Activated naive CD8-positive, alpha-beta T cell treated with anti-CD3 and anti-CD28 coated beads, Interleukin-2, amount 50 U/mL, for 16 hours (primary cell): ENCODE measurements at places on chromosomes 6 and 20.

GRCh38 chr20:23142162-23143050 lies 56.3 kb upstream of the CD93 start:
- DNase-seq = no peak

DNA sequence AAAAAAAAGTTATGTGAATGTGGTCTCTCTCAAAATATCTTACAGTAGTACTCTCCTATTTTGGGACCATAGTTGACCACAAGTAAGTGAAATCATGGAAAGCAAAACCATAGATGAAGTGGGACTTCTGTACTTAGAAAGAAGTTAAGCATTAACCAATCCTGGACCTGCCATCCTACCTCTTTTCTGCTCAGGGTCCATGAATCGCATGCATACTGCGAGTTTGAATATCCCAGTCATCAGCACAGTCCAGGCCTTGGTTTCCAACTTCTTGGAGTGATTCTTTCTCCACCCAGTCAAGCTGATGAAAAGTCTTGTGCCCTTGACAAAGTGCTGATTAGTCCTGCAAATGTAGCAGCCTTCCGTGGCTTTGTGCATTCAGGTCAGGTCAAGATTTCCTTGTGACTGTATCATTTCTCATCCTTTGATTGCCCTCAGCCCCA lies 46.0 kb downstream of the RNF217 start:
- no peak for DNase-seq

DNA sequence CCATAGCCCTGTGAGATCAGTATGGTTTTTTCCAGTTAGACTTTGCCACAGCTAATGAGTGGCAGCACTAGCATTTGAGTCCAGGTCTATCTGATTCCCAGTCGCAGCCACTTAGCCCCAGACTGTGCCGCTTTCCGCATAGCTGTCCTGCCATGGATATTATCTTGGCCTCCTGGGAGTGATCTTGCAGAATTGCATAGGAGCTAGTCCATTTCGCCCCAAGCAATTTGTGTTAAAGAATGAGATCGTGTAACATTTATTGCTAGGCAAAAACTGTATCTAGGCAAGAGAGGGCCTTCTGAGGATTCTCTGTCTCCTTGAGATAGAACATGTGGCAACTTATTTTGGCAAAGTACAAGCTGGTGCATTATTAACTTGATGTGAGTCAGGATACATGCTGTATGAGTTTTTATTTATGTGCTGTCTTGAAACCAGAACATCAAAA lies 74.2 kb downstream of the EZR start:
- DNase-seq = no peak

GRCh38 chr6:167856999-167857660 lies 30.4 kb downstream of the AFDN start:
- DNase-seq = no peak

- DNase-seq = no peak
These were observed 161.3 kb downstream of the SOX4 start for GRCh38 chr6:21754891-21755290.

DNA sequence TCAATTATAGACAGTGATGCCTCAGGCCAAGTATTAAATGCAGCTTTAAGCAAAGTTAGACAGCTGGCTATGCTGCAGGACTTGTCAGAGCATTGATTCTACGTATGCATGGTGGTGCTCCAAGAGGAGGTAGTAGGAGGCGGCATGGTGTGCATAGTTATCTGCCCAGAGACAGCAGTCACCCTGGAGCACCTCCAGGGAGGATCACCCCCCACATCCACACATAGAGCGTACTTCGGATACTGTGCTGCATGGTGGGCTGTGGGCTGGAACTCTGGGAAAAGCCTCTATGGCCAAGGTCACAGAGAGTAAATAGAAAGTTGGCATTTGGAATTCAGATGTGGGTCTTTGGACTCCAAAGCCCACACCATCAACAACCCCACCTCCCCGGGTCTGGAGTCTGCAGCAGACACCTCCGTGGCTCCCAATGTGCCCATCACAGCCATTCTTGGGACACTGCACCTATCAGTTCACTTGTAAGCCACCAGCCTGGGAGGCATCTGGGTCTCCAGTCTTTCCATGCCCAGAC lies 64.5 kb upstream of the STX16 start:
- DNase-seq = no peak

DNA sequence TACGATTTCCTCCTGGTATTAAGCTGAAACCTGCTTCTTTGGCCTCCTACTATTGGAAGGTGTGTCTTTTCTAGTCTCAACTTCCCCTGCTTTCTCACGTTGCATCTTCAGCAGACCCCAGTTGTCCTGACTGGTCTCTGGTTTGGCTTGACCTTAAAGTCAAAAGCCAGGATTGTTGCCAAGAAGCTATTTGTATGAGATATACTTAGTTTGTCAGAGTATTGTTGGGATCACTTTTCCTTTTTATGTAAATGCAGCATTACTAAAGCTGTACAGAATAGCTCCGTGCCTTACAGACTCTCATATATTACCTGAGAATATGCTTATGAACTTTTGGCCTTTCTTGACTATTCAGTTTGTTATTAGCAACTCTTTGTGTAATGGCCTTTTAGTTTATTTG lies 61.1 kb downstream of the TSPYL4 start:
- DNase-seq = no peak

DNA sequence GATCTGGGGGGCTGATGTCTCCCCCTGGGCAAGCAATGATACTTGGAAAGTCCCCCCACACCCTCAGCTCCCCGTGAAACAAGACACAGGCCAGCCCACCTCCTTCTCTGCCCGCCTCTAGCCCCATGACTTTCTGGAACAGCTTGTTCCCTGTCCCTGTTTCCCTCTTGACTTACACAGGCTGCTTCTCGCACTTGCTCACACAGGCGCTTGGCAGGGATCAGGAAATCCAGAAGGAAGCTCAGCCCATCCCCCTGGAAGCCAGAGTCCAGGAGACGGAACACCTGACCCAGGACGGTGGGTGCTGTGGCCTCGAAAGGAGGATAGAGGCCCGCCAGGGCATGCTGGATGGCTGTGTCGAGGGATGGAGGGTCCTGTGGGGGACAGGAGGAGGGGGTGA lies 14.8 kb downstream of the KIAA1755 start:
- no peak for DNase-seq

- no peak for DNase-seq
These were observed 81.4 kb downstream of the LIN28B start for GRCh38 chr6:105038259-105038658.

DNA sequence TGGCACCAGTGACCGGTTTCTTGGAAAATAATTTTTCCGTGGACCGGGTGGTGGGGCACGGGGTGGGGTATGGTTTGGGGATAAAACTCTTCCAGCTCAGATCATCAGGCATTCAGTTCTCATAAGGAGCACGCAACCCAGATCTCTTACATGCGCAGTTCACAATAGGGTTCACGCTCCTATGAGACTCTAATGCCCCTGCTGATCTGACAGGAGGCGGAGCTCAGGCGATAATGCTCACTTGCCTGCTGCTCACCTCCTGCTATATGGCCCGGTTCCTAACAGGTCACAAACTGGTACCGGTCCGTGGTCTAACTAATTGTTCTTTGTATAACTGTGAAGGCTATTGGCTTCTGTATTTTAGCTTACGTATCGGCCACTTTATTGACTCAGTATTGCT lies 51.7 kb downstream of the VSTM2L start:
- no peak for DNase-seq

DNA sequence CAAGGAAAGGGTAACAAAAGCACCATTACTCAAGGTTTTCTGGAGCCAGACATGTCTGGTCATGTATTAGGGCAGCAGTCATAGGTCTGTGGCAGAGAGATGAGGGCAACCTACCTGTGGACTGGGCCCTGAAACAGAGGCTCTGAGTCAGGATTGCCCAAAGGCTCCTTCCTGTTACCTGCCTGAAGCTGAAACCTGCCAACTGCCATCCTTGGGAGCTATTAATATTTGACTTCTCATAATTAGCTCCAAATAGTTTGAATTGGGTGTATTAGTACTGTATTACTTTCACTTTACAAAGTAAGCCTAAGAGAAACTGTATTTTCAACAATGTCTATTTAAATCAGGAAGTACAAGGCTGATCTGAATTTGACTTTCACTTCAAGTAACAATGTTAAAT lies 72.0 kb upstream of the TBX18 start:
- no peak for DNase-seq

GRCh38 chr6:126086560-126086959 lies 100.2 kb downstream of the TRMT11 start:
- DNase-seq = no peak

DNA sequence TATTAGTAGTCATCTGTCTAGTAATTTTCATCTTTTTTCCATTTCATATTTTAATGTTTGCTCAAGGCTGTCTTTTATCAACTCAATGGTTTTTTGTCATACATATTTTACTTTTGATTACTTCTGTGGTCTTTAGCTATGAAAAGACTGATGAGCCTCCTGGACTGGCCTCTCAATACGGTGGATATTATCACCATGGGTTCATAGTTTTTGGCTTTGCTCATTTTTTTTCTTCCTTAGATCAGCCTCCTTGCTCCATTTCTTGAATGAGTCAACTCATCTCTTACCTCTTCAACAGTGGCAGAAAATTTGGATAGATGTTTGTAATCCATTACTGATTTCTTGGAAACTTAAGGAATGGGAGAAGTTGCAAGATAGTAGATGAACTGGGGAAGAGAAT lies 80.1 kb upstream of the ELOVL5 start:
- DNase-seq = no peak

- no peak for DNase-seq
These were observed 399.2 kb upstream of the AGPAT4 start for GRCh38 chr6:161673026-161673425.

DNA sequence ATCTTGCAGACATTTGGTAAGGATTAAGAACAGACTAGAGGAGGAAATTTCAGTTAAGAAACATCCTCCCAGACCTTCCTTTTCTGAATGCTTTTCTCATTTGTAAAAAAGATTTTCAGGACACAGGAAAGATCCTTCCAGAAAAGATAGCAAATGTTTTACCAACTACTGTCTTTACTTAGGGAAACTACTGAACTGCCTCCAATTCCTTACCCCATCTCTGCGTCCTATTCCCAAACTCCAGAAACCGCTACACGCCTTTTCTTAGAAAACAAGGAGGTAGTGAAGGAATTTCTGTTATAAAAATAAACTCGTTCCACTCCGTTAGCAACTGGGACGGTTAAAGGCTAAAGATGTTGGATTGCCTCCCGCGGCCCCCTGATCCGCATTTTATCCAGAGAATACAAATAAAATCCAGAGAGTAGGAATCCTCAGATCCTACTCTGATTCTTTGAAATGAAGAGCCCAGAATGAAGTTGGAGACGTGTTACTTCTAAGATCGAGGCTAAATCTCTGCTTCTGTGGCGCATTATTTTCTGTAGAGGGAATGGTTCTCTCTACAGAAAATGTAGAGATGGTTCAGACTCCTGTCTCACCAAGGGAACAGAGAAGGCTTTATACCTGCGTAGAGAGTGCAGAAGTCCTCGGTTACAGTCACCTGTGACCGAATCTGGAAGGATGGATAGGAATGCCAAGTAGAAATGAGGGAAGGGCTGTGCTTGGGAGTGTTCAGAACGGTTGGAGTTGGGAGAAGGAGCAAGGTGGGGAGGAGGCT lies 133.0 kb downstream of the GPX5 start:
- DNase-seq = no peak

DNA sequence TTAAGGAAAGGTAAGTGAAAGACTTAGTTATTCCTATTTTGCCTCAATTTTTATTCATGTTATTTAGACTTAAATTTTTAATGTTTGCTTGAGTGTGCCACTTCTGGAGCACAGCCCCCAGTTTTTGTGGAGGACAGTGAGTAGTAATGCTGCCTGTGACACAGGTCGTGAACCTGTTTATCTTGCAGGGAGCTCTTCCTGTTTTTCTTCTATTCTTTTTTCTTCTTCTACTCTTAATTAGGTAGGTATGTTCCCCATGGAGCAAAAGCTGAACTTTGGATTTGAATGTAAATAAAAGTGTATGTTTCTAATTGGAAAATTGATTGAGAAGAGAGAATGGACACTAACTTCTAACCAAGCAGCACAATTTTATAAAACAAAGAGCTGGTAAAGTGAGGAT lies 12.3 kb downstream of the SMPDL3A start:
- DNase-seq = no peak

- DNase-seq = no peak
These were observed 65.2 kb downstream of the CDS2 start for GRCh38 chr20:5191829-5192569.

DNA sequence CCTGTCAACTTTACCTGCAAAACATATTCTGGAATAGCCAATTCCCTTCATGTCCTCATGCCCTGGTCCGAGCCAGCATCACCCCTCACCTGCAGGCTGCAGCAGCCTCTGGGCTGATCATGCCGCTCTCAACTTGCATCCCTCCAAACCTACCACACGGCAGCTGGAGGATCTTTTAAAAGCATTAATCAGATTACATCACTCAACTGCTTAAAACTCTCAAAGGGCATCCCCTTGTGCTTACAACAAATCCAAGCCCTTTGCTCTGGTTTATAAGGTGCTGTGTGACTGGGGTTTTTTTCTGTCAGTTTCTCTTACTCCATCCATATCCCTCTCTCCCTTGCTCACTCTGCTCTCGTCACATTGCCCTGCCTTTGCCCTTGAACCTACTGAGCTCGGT lies 24.0 kb downstream of the CD40 start:
- DNase-seq = no peak

GRCh38 chr20:9407805-9408421 lies 106.5 kb upstream of the LAMP5 start:
- no peak for DNase-seq

DNA sequence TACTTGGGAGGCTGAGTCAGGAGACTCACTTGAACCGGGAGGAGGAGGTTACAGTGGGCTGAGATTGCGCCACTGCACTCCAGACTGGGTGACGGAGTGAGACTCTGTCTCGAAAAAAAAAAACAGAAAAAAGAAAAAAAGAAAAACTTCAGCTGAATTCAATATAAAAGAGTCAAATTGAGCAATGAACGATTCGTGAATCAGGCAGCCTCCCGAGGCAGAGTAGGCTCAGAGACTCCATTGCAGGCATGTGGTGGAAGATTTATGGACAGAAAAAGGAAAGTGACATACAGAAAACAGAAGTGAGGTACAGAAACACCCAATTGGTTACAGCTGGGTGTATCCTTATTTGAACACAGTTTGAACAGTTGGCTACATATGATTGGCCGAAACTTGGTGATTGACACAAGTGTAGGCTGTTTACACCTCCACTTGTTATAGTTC lies 56.3 kb downstream of the HLA-DPB1 start:
- no peak for DNase-seq

DNA sequence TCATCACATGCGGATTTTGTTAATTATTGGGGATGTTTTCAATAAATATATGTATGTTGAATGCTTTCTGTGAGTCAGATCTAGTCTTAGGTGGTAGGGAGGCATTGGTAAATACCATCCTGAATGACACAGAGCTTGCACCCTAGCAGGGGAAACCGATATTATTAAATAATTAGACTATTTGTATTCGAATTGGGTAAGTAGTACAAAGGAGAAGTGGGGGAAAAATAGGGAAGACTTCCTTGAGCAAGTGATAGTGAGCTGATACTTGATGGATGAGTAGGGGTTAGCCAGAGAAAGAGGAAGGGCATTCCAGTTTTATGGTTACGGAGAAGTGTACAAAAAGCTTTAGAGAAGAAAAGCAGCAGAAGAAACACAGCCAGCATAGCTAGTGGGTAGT lies 1.5 kb downstream of the RIOK1 start:
- no peak for DNase-seq

- DNase-seq = no peak
These were observed 318.2 kb upstream of the RGS17 start for GRCh38 chr6:153449279-153449678.

- no peak for DNase-seq
These were observed 27.6 kb upstream of the FUCA2 start for GRCh38 chr6:143539106-143539505.

- DNase-seq = no peak
These were observed 16.7 kb downstream of the GPRC6A start for GRCh38 chr6:116812051-116812650.
